Caudate nucleus (tissue), 63 donors: ENCODE measurements at places on chromosomes 7 and 10.

DNA sequence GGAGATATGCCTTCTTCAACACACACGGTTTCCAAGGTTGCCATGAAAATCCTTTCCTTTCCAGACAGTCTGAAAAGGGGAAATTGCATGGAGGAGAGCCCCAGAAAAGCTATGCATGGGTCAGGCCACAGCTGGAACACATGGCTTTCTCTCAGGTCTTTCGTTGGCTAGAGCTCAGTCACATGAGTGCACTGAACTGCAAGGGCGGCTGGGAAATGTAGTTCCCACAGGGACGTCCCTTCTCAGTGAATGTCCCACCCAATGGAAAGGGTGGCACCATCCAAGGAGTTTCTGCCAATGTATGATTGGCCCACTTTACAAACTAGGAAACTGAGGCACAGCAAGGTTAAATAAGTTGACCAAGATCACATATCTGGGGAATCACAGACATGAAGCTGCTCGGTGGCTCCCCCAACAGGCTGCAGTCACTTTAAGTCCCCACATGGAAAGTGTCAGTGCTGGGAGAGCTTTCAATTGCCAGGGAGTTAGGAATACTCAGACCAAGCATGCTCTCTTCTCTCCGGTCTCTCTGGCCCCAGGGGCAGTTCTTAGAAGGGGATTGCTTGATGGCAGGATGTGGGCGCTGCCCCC lies 571.3 kb downstream of the GLRX3 start:
- DNase-seq: no peak

DNA sequence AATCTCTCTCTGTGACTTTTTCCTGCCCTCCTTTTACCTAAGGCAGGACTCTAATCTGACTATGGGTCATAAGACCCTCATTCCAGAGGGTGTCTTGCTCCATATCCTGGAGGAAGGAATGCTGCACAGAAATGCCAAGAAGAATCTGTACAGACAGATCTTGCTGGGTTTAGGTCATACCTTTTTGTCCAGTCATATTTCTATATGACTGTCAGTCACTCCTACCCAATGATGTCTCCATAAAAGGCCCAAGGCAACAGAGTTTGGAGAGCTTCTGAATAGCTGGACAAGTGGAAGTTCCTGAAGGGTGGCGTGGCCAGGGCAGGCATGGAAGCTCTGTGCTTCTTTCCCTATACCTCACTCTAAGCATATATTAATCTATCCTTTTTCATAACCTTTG lies 47.5 kb downstream of the FEZF1 start:
- DNase-seq: no peak

GRCh38 chr10:44774676-44775401 lies 136.3 kb upstream of the TMEM72 start:
- DNase-seq: no peak

DNA sequence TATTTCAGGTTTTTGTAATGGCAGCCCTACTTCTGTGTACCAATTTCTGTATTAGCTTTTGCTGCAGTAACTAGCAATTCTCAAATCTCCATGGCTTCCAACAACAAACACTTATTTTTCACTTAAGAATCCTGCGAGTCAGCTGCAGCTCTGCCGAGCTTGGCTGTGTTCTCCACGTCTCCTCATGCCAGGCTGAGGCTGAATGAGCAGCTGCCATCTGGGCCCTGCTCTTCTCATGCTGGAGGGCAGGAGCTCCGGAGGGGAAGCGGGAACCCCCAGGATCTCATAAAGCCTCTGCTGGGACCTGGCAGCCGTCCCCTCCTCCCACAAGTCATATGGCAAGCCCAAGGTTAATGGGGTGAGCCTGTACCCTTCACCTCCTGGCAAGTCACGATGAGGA lies 591.1 kb downstream of the SDK1 start:
- no peak for DNase-seq

DNA sequence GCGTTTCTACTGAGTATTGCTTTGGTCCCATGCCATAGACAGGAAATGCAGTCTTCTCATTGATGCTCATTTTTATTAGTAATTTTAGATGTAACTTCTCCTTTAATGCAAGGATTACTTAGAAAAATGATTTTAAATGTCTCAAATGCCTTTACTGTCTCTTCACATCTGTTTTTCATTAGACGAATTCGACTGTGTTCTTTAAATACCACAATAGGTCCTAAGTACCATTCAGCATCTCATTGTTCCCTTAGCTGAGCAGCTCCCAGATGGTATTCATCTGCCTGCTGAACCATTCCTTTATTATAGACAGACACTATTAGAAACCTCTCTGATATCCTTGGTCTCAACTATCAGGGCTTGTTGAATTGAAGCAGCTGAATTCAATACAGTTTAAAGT lies 113.6 kb downstream of the LSMEM1 start:
- DNase-seq: no peak

DNA sequence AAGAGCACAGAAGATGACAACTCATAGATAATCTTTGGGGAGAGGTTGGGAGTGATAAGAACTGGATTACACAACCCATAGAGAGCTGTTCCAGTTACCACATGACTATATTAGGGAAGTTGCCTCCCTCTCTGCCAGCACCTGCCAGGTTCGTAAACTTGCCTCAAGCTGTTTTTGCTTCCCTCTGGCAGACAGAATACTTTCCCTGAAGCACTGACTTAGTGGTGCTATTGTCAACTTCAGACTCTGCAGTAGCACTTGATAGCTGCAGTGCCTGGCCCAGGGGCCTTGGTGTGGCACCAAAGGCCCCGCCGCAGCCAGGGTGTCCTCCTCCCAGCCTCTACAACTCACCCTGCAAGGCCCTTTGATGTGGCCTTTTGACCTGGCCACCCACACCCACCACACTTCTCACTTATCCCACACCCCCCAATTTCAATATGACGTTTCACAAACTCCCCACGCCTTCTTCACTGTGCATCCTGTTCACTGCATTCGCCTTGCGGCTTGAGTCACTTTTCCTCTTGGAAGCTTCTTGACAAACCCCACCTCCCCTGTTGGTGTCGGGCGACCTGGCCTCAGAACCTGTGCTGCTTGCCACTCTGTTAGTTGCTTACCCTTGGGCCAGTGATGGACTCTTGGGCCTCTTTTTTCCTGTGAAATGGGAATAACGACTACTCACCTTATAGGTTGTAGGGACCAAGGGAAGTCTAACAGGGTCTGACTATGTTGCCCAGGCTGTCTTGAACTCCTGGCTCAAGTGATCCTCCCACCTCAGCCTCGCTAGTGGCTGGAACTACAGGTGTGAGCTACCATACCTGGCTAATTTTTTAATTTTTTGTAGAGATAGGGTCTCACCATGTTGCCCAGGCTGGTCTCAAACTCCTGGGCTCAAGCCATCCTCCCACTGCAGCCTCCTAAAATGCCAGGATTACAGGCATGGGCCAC lies 50.2 kb upstream of the PODXL start:
- DNase-seq: no peak

GRCh38 chr10:92946491-92946890 lies 98.2 kb downstream of the EXOC6 start:
- DNase-seq: no peak
